GDM1 (cell line): ENCODE measurements at places on chromosomes 7 and 10.
A peak's percentile ranks its signal among the peaks of the same experiment; 100 is the strongest.

DNA sequence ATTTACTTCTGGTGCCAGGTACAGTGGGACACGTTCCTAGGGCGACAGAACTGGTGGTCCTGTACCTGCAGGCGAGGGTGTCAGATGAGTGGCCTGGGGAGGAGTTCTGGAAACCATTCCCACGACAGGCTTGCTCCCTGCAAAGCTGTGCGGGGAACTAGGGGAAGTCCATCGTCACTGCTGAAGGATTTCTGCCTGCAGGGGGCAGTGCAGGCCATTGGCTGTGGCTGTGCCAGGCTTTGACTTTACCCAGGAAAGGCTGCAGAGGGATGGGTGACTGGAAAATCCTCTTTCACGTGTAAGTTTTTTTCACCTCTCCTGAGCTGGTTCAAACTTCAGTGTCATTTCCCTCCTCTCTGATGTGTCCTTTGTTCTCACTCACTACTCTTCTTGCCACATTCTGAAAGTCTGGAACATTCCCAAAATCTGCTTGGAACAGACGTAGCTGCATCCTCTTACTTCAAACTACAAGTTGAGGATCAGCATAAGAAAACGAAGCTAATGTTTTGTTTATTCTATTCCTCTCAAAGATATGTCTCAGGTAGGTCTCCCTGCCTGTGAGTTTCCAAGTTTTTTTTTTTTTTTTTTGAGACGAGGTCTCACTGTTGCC lies 126.5 kb downstream of the SH2D4B start:
- peak; percentile 46 for DNase-seq

GRCh38 chr10:70323138-70323696 lies 39.4 kb upstream of the NPFFR1 start:
- no peak for DNase-seq

DNA sequence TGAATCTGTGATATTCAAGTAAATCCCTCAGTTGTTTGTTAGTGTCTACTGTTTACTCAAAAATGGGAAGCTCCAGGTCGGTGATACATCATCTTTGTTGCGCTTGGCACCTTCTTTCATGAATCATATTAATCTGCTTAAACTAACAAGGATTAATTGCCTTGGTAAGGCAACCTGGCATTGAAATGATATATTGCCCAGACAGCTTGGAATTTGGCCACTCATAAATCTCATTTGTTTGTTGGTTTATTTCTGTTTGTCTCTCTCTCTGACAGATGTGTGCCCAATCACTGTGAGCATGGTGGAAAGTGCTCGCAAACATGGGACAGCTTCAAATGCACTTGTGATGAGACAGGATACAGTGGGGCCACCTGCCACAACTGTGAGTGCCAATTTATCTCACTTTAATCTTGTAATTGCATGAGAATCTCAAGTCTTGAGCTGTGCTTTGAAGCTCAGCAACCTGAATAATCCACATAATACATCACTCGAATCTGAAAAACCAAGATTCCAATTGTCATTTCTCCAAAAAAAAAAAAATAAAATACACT lies 1104.8 kb upstream of the C7orf33 start:
- no peak for DNase-seq

- no peak for DNase-seq
Measured at GRCh38 chr10:2335626-2336025, 598.3 kb upstream of the ADARB2 start.

- DNase-seq, result no peak
Measured at GRCh38 chr10:34473174-34474008, 341.7 kb downstream of the PARD3 start.

- DNase-seq, result no peak
Measured at GRCh38 chr7:26449175-26450165, 157.8 kb downstream of the SNX10 start.

GRCh38 chr10:133069033-133069525 lies 18.6 kb upstream of the ADGRA1 start:
- no peak for DNase-seq

- DNase-seq, result no peak
Measured at GRCh38 chr10:132211246-132211645, 24.5 kb downstream of the DPYSL4 start.

GRCh38 chr10:77139252-77140160 lies 498.1 kb downstream of the KCNMA1 start:
- DNase-seq, result no peak

DNA sequence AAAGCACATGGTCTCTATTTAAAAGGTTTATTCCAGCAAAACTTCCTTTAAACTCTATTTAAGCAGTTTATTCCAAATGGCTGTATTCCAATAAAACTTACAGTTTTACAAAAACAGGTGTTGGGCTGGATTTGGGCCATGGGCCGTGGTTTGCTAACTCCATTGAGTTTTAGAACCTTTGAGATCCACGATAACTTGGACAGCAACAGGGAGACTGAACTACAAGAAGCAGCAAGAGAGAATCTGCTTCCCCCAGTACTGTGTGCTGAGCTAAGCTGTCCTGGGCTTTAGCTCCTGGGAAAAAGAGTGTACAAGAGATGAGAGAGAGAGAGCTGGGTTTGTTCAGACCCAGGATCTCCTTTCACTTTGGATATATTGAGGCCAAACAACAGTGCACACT lies 204.0 kb upstream of the CELF2 start:
- no peak for DNase-seq

DNA sequence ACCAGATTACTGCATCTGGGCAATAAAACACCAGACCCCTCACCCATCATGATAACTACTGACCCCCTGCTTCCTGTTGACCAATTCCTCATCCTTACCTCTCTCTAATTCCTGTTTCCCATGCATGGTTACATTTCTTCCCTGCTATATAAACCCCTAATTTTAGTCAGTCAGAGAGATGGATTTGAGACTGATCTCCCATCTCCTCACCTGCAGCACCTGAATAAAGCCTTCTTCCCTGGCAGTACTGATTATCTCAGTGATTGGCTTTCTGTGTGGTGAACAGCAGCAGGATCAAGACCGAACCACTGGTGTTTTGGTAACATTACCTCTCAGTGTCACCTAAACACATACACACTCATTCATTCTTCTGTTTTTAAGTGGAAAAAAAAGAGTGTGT lies 41.2 kb upstream of the SVIL start:
- no peak for DNase-seq

DNA sequence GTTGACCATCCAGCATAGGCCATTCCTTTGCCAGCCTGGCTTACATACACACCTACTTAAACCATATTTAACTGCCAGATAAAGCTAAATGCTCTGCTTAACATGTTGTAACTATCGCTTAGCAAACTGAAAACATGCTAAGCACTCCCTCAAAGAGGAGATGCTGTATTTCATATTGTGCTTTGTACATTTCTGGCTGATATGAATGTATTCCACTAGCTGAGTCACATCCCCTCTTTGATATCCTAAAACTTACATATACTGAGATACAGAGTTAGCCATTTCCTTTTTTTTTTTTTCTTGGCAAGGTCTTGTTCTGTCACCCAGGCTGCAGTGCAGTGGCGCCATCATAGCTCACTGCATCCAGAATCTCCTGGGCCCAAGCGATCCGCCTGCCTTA lies 99.4 kb downstream of the TPST1 start:
- no peak for DNase-seq

GRCh38 chr7:55517191-55517633 lies 55.1 kb downstream of the VOPP1 start:
- no peak for DNase-seq

- DNase-seq, result no peak
Measured at GRCh38 chr10:60978287-60979115, 34.5 kb upstream of the RHOBTB1 start.

GRCh38 chr10:33115738-33116719 lies 158.0 kb upstream of the ITGB1 start:
- DNase-seq, result peak; percentile 2

DNA sequence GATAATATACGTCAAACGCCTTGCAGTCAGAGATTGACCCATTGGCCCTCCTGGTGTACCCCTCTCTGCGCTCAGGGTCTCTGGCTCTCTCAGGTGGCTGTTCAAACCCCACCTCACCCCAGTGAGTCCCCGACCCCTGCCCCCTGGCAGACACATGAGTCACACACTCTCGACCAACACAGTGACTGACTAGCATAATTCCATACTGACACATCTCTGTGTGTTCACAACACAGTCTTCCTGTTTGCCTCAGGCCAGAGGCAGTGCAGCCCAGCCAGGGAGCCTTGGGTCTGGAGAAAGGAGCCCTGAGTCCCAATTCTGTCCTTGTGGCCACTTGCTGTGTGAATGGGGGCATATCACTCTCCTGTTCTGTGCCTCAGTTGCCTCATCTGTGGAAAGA lies 40.1 kb downstream of the PALD1 start:
- no peak for DNase-seq

DNA sequence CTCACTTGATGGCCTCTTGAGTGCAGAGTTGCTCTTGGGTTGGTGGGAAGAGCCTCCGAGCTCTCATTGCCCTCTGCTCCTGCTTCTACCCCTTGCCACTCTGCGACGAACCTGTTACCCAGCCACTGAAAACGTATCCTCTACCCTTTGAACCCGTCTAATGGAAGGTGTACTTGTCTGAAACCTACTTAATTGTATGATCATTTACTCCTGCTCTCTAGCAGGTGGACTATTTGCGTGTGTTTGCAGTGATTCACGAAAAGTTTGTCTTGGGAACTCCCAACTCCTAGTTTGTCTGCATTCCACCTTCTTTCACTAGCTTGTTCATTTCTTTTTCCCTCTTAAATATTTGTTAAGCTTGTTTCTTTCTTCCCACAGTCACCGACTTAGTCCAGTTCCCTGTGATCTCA lies 503 bp downstream of the CROT start:
- no peak for DNase-seq

- DNase-seq, result no peak
Measured at GRCh38 chr10:48526011-48526821, 78.7 kb downstream of the ARHGAP22 start.

DNA sequence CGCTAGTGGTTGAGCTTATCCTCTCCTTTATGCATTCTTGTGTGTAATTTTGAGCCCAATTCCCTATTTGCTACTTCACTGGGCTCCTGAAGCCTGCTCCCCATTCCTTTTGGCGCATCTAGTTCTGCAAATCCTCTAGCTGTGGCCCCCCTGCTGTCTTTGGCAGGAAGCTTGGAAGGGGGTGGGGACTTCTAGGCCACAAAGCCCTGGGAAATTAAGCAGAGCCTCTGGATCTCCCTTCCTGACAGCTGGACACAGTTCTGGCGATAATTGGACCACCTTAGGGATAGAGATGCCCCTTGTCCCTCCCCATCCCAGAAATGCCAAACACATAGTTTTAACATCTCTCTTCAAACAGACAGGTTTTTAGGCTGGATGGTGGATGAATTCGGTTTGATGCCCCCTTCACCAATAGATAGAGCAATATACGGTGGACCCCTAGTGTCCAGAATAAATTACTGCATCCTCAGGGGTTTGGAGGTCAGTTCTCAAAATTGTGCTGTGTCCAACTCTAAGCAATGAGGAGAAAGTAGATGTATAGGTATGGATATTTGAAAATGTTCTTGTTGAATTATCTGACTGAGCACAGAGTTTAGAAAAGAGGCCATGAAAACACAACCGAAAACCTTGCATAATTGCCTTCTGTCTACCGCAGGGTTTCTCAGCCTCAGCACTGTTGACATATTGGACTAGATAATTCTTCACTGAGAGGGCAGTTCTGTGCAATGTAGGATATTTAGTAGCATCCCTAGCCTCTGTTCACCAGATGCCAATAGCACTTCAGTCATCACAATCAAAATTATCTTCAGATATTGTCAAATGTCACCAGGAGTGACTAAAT lies 75.5 kb downstream of the PAPSS2 start:
- peak; percentile 21 for DNase-seq

DNA sequence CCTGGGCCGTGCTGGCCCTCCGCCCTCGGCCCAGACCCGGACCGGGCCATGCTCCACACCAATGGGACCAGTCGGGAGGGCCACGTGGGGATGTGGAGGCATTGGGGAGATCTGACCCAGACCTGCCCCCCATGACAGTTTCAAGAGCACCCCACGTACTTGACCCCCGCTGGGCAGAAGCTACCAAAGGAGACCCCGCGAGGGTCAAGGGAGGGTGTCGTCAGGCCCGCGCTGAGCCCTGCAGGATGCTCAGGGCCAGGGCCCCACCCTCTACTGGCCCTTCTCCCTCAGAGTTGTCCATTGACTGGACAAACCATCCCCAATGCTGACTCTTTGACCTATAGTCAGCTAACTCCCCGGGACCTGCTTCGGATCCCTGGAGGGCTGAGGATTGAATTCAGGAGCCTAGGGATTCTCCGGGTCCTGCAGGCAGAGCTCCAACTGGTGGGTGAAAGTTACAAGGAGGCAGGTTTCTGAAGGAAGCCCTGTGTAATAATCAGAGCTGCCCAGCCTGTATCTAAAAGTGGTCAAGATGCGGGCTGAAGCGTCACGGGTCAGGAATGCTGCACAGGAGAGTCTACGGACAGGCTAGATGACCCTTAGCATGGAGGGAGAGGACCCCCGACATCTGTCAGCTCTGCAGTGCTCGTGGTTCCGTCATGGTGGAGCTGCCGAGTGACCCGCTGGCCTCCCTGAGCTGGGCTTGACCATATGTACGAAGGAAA lies 498 bp upstream of the CALHM2 start:
- DNase-seq, result no peak
